Cardiac septum (tissue), 1 donor: ENCODE measurements at places on chromosomes 3 and 15. TPM values are rescaled to one million over a fixed set of nuclear protein-coding genes. Genes with fewer than 3 reads are reported as not detected.

The CDC25A gene
- 0.32 TPM for total RNA-seq

The PP2D1 gene
- total RNA-seq = not detected

The PRRT3 gene
- 1.6 TPM for total RNA-seq

The PTX3 gene
- 2.2 TPM for total RNA-seq

The KCNMB2 gene
- total RNA-seq = 3.8 TPM

- DNase-seq = no peak
Observed at GRCh38 chr15:54282228-54282836, 304.1 kb downstream of the UNC13C start.

DNA sequence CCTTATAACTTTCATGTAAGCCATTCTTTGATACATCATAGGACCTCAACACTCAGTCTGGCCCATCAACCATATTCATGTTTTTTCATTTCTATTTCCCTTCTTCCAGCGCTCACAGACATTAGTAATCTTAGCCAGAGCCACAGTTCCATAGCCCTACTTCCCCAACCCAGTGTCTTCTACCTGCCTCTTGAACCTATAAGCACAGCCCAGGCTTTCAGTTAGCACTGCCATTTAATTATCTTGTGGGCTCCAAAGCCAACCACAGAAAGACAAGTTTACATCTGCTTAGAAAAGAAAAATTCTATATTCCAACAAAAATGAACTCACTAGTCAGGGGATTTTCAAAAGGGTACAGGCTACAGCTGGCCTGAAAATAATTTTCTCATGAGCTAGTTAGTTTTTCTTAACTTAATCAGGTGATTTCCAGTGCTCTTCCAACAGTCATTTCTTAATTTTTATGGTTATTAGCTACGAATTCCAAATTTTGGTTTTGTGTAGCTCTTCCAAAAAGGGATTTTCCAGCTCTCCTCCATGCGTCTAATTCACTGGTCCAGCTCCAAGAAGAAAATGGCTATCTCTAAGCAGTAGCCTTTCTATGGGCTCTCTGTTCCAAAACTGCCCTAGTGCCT is 13.7 kb downstream of the CD200 start:
- no peak for DNase-seq

GRCh38 chr3:76656531-76657070 is 383.3 kb upstream of the ROBO2 start:
- DNase-seq = no peak

GRCh38 chr3:177529071-177529550 is 331.8 kb upstream of the TBL1XR1 start:
- no peak for DNase-seq

- no peak for DNase-seq
Observed at GRCh38 chr3:61724801-61725200, 163.4 kb downstream of the PTPRG start.

GRCh38 chr15:94912760-94913159 is 681.4 kb downstream of the MCTP2 start:
- no peak for DNase-seq

- DNase-seq = peak; percentile 93
Observed at GRCh38 chr3:190862209-190863118, at the start of gene GMNC. GMNC (minus strand) TSS chr3:190862694; CDS start chr3:190862615, 79 bp downstream.

GRCh38 chr15:91237445-91237844 is 137.4 kb downstream of the SV2B start:
- DNase-seq = no peak

- DNase-seq = no peak
Observed at GRCh38 chr15:65391732-65392131, 13.9 kb upstream of the IGDCC3 start.

- DNase-seq = peak; percentile 63
Observed at GRCh38 chr3:46665763-46666452, 27.6 kb downstream of the ALS2CL start.

DNA sequence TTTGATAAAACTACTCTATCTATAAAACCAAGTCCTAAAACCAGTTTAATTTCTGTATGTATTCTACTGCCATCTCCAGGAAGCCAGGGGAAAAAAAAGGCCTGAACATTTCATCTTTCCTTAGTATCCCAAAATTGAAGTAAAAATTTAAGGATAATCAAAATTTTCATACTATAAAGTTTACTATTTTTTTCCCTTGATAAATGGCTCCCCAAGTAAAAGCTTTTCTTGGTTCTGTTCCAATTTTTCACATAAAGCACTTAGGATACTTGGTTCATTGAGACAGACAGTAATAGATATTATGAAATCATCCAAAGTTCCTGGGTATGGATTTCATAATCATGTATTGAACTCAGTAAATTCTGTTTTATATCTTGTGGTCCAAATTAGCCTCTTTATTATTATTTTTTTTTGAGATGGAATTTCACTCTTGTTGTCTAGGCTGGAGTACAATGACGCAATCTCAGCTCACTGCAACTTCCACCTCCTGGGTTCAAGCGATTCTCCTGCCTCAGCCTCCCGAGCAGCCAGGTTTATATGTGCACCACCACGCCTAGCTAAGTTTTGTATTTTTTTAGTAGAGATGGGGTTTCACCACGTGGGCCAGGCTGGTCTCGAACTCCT is 34.5 kb downstream of the ICE2 start:
- DNase-seq = no peak
